ENCODE measurements at places on chromosomes 11 and 22. TPM values are rescaled to one million over a fixed set of nuclear protein-coding genes. Genes with fewer than 3 reads are reported as not detected.

DNA sequence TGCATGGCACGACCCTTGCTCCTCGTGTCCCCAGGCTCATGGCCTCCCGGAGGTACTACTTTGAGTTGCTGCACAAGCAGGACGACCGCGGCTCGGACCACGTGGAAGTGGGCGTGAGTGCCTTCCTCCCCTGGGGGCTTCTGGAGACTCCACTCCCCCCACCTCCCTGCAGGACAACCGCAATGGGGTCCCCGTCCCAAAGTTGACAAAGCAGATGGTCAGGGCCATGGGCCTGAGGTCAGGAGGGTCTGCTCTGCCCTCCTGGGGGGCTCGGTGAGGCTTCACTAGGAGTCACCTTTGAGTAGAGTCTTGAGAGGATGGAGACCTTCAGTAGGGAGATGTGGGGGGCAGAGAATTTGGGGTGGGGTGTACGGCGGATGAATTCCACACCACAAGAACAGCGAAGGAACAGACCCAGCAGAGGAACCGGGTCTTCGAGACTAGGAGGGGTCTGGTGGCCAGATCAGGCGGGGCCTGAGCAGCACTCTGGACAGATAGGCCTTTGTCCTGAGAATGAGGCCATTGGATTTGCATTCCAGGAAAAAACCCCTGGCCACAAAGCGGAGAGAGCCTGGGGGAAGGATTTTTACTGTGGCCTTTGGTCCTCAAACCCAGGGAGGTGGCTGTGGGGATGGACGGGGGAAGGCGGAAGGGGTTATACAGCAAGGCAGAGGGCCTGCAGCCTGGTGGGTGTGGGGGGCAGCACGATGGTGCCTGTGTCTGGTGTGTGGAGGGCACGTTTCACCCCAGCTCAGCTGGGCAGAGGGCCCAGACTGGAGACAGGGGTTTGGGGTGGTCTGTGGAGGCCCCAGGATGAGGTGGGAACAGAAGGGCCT, 4.6 kb downstream of the B4GALNT4 start:
- peak; percentile 55 for DNase-seq

NAALADL1 gene
- total RNA-seq, result 0.35 TPM

ZBED5 gene
- total RNA-seq, result 89.1 TPM

- no peak for DNase-seq
Observed at GRCh38 chr11:71248251-71248570, 4.2 kb downstream of the SHANK2 start.

GRCh38 chr11:396511-396947, 2.5 kb downstream of the PKP3 start:
- no peak for DNase-seq

- no peak for DNase-seq
Observed at GRCh38 chr11:2662430-2663299, 37.1 kb downstream of the KCNQ1OT1 start.

GRCh38 chr22:22410121-22410520, 98.4 kb downstream of the ZNF280B start:
- no peak for DNase-seq

DNA sequence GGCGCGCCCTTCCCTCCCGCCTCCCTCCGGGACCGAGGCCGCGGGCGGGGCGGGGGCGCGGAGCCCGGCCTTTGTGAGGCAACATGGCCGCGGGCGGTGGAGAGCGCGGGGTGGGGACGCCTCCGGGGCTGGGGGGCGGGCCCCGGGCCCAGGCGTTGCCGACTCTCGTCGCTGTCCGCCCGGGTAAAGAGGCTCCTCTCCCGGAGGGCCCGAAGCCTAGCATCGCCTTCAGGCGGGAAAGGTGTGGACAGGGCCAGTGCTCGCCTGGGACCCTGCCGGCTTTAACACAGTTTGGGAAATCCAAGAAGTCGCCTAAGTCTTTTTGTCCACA, 369 bp downstream of the DGCR8 start:
- DNase-seq, result peak; percentile 50

CYP2D6 gene
- total RNA-seq, result 3.5 TPM

GRCh38 chr11:8759634-8760033, 77.0 kb downstream of the RPL27A start:
- no peak for DNase-seq

HTR3B gene
- total RNA-seq, result 0.26 TPM

MIAT gene
- 45.6 TPM for total RNA-seq

- DNase-seq, result peak; percentile 24
Observed at GRCh38 chr11:132972565-132972964, 559.7 kb downstream of the OPCML start.

DNA sequence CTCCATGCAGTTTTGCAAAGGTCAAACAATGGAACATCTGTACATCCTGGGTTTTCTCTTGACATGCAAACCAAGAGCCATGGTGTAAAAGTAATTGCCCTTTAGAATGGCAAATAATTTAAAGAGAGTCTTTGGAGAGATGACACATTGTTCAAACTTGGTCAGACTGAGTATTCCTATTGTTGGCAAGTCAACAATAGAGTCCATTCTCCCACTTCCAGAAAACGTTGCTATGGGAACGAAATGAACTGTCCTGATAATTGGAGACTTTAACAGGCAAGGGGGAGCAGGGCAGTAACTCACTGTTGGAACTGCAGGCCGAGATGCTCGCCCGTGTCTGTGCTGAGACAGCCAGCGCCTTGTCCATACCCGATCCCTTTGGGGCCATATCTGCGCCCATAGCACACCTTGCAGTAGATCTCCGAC, 13.9 kb downstream of the CSRP3 start:
- peak; percentile 21 for DNase-seq

GRCh38 chr11:29616611-29617010, 400.2 kb downstream of the KCNA4 start:
- no peak for DNase-seq

CATSPER1 gene
- not detected for total RNA-seq

OR5B21 gene
- total RNA-seq, result not detected

DNA sequence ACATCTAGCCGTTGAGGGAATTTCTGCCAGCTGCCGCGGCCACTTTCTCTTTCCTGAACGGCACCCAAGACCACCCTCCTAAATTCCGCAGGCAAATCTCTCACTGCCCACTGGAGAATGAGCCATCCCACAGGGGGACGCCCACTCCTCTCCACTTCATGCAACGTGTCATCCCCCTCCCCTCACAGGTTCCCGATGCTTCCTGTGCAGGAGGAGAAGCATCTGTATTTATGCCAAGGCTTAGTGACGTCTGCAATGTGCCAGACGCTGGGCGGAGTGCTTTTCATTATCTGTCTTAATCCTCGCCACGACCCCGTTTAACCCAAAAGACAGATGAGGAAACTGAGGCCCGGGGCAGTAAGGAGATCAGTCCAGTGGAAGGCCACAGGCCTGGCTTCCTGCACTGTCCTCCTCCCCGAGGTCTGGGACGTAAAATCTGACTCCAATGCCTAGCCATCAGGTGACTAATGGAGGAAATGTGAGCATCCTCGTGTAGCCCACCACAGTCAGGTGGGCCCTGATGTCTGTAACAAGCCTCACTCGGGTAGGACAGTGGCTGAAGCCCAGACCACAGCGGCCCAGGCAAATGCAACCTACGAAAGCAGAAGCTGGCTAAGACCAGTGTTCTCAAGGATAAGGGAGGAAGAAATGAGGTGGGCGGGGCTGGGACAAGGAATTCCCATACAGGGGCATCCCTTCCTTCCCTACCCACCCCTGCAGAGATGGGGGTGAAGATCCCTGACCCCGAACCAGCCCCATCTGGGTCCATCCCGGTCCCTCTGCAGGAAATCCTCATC, 23.1 kb downstream of the MN1 start:
- no peak for DNase-seq

- no peak for DNase-seq
Observed at GRCh38 chr11:70860888-70861287, 391.5 kb downstream of the SHANK2 start.

GLYATL2 gene
- 2.3 TPM for total RNA-seq

- no peak for DNase-seq
Observed at GRCh38 chr11:88569342-88569741, 231.8 kb upstream of the CTSC start.

GRCh38 chr22:37818409-37819104, 4.6 kb upstream of the GALR3 start:
- DNase-seq, result no peak

GRCh38 chr22:46067159-46068111, 82.9 kb upstream of the PPARA start:
- DNase-seq, result no peak

DNA sequence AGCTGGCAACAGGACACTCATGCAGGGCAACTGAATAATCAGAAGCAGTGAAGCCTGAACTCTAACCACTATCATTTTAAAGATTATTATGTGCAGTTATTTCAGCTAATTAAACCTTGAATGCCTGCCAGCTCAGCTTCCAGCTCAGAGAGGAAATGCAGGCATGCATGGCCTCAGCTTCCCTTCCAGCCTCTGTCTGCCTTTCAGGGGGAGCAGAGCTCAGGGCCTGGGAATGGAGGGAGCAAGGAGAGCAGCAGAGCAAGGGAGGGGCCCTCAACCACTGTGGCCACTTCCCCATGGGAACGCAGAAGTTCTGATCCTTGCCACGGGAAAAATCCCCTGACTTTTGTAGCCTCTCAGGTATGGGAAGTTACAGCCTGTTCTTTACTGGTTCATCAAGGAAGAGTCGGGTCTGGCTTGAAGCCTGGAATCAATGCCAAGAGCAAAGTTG, 32.5 kb upstream of the APLNR start:
- DNase-seq, result no peak

DNA sequence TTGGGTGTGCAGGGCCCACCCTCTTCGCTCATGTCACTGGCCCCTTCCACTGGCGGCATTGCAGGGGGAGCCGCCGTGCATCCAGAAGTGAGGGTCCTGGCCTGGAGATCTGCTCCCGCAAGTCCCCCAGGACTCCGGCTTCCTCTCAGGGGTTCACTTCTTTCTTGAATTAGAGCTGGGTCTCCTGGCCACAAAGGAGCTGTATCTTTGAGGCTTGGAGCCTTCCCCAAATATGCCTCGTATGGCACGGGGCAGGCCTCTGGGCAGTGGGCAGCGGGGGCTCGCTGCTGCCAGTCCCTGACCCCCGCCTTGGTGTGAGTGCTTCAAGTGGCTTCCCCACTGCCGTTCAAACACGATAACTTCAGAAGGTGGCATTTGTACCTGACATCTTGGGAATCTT, 7.4 kb upstream of the IFITM3 start:
- DNase-seq, result no peak

DNA sequence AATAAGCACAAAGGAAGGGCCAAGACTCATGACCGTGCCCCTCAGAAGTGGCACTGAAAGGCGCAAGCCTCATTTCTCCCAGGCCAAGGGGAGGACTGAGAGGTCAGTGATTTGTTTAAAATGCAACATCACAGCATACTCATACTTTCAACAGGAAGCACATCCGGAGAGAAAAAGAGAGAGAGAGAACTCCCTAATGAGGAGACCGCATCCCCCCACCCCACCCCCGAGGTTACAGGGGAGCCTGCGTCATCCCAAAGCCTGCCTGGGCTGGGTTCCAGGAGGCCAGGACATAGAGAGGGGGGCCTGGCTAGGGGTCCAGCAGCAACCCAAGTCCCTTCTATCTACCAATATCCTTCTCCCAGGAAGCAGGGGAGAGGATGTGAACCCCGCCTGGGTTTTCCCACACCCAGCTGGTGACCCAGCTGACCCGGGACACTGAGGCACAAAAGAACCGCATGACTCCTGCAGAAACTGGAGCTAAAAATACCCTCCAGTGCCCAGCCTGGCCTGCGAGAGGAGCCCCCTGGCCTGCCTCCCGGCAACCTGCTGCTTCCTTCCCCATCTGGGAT, 3.8 kb downstream of the CSNK1E start:
- DNase-seq, result no peak

LARGE1 gene
- 34.5 TPM for total RNA-seq

DNA sequence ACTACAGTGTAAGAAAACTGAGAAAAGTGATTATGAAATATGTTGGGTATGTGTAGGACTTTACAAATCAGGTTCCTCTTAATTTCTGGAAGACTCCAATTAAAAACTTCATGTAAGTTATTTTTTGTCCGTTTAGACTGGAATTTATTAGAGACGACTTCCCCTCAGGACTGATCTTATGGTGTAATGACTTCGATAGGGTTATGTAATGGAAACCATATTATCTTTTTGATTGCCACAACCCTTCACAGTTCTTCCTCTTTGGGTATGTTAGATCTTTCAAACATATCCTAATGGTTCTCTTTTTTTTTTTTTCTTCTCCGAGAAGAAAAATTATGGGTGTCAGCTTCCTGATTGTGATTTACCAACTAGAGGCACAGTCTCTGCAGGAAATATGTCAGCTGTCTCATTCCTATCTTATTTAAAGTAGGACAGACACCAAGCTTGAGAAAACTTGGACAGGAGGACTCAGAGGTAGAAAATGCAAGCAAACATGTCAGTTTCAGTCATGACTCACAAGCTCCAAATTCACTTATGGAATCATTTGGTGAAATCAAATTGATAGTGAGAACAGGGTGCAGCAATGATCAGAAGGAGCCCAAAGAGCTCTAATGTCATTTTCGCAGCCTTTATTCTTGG, 11.1 kb upstream of the LDLRAD3 start:
- no peak for DNase-seq

NKAPD1 gene
- total RNA-seq, result 34.4 TPM

DNA sequence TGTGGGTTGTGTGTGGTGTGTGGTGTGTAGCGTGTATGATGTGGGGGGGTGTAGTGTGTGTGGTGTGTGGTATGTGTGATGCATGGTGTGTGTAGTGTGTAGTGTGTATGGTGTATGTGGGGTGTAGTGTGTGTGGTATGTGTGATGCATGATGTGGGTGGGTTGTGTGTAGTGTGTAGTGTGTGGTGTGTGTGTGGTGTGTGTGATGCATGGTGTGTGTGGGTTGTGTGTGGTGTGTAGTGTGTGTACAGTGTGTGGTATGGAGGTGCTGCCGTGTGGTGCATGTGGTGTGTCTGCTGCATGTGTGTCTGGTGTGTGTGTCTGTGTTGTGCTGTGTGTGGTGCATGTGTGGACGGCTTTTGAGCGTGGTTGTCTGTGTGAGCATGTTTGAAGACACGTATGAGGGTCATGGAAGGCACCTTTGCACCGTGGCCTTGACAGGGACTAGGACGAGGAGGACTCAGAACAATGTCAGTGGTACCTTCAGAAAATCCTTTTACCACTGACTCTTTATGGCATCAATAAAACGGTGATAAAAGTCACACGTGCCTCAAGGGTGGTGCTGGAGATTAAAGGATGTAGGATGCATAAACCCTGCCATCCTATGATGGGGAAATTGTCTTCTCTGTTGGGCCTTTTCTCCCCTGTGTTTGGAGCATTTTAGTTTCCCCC, 328.7 kb upstream of the B3GAT1 start:
- DNase-seq, result no peak

TESMIN gene
- total RNA-seq, result 4.2 TPM

- no peak for DNase-seq
Observed at GRCh38 chr11:68974421-68975194, 6.2 kb downstream of the MRGPRD start.

PIWIL4 gene
- 0.68 TPM for total RNA-seq

DNA sequence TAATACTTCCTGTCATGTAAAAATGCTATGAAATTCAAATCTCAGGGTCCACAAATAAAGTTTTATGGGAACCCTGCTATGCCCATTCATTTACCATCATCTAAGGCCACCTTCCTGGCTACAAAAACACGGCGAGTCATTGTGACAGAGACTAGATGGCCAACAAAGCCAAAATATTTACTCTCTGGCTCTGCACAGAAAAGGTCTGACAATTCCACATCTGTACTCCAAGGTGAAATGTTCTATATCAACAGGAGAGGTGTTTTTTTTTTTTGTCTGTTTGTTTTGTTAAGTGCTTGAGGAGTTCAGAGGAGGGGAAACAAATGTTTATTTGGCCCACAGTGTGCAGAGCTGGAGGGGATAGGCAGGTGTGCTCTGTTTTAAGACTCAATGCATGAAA, 18.6 kb upstream of the TMA7B start:
- no peak for DNase-seq

Data from neural crest cell (in vitro differentiated cells).